ENCODE measurements at places on chromosomes 12 and 14.

- no peak for DNase-seq
Observed at GRCh38 chr14:77151918-77152588, 10.5 kb upstream of the ZDHHC22 start.

DNA sequence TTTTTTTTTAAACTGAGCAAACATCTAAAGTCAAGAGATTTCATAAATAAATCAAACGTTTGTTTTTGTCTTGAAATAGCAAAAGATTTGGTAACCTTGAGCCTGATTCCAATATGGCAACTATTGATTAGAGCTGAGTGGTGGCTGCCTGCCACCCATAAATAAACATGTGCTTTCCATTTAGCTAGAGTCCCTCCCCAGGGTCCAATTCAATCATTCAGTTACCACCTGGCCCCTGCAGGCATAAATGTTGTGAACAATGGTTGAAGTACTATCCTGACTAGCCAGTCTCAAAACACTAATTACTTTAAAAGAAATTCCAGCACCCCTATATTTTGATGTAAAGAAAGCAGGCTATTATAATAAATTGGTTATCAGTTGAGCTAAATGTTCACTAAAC is 129.7 kb upstream of the GRIP1 start:
- DNase-seq, result no peak

- DNase-seq, result no peak
Observed at GRCh38 chr12:104197264-104197663, 18.3 kb upstream of the TXNRD1 start.

DNA sequence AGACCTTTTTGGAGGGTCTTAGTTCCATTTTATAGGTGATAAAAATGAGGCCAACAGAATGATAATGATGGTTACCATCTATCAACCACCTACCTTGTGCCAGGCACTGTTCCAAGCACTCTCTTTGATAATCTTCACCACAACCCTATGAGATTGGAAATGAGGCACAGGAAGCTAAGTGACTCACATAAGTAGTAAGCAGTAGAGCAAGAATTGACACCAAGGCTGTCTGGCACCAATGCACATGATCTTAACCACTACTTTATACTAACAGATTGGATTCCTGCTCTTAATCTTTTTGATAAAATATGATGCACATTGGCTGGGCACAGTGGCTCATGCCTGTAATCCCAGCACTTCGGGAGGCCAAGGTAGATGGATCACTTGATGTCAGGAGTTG is 91.4 kb downstream of the DRAM1 start:
- no peak for DNase-seq

DNA sequence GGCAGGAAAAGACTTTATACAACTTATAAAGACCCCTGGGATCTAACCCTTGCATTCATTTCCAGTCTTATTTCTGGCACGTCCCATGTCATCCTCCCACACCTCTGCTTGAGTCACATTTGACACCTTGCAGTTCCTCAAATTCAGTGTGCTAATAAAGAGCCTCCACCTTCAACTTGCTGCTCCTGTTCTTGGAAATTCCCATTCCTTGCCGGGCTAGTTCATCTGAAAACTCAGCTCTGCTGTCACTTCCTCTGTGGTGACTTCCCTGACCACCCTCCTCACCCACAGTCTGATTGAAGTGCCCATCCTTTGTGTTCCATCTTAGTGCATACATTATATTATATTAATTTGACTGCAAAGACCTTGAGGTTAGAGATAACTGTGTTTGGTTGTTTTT is 37.4 kb upstream of the PSMA6 start:
- DNase-seq, result no peak

DNA sequence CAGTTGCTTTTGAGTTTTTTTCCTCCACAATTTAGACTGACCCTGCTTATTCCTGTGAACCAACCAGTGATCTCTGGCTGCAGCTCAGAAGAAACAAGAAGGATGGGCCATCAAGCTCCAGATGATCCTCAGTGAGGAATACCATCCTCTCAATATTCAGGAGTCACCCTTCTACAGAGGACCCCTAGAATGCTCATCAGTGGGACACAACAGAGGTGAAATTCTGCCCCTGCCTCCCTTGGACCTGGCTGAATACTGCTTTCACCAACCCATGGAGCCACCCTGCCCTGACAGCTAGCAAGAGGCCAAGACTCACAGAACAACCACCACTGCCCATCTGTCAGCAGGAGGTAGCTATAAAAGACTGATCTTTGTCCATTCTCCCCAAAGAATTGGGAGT is 9.2 kb upstream of the DHRS2 start:
- no peak for DNase-seq

GRCh38 chr14:67952786-67953185 is 133.2 kb downstream of the RAD51B start:
- DNase-seq, result no peak

Data from stimulated activated CD4-positive, alpha-beta T cell treated with anti-CD3 and anti-CD28 coated beads, Interleukin-12 subunit alpha, Interleukin-12 subunit beta, amount 100 ng/mL, for 4 hours (primary cell).